Endothelial cell of umbilical vein (primary cell): ENCODE measurements at places on chromosomes 2 and 18.

DNA sequence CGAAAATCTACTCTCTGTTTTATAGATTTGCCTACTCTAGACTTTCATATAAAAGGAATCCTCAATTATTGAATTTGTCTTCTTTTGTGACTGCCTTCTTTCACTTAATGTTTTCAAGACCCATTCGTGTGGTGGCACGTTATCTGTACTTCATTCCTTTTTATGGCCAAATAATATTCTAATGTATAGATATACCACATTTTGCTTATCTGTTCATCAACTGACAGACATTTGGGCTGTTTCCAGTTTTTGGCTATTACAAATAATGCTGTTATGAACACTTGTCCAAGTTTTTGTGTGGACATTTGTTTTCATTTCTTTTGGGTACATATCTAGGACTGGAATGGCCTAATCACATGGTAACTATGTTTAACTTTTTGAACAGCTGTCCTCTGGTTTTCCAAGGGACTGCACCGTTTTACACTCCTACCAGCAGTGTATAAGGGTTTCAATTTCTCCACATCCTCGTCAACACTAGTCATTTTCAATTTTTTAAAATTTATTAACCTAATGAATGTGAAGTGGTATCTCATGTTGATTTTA lies 9.3 kb upstream of the NPAS2 start:
- no peak for DNase-seq

DNA sequence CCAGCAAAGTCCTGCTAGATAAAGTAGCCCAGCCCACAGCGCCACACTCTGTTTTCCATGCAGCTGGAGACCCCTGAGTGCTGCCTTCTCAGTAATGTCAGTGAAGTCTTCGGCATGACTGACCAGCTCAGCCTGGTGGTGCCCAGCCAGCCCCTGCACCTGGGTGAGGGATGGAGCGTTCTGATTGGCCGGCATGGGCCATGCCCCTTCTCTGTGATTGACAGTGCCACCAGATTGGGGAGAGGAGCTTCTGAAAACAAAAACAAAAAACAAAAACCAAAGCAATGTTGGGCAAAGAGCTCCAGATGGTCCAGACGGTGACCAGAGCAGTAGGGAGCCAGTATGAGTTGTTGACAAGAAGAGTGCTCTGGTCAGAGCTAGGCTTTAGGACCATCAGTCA lies 122.6 kb downstream of the DYSF start:
- no peak for DNase-seq

DNA sequence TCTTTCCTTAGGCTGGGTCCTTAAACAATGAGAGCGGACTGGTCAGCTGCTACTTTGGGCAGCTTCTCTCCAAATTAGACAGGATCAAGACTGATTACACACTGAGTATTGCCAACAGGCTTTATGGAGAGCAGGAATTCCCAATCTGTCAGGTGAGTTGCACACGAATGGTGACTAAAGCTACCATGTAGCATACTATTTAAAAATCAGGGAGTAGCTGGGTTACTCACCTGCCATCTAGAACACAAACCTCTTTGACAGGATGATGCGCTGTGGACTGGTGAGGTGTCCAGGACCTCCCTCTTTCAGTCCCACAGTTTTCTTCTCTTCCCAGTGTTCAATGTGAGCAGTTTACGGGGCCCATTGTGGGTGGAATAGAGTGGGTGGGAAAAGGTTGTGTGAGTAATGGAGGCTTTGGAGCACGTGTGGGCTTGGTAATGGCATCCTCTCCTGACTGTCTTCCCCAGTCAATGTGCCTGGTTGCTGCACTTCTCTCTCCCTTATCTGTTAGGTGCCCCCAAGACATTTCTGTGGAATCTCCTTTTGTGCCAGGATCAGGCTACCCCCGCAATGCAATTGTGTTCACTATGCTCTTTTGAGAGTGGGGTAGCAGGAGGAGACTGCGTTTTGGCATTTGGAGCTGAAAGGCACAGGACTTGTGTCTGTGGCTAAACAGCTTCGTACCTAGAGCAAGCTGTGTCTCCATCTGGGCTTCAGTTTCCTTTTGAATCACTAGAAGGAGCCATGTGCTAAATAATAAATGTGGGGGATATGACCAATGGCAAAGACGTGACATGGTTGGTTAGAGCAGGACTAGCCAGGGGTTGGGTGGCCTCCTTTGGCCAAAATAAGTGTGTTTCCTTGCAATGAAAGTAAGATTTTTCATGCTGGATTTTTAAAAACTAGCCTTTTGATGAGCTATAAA lies 17.7 kb downstream of the SERPINB12 start:
- no peak for DNase-seq

- DNase-seq = no peak
Measured at GRCh38 chr2:66461001-66461663, 26.2 kb downstream of the MEIS1 start.

- no peak for DNase-seq
Measured at GRCh38 chr2:177476897-177477296, 84.3 kb downstream of the AGPS start.

- DNase-seq = no peak
Measured at GRCh38 chr18:61360404-61361383, 27.5 kb downstream of the CDH20 start.
